ENCODE measurements at places on chromosomes 1 and 21.

- no peak for DNase-seq
These were observed 5.8 kb downstream of the LAMC2 start for GRCh38 chr1:183191833-183192232.

GRCh38 chr1:96220651-96221050, 500.9 kb upstream of the PTBP2 start:
- DNase-seq: no peak

DNA sequence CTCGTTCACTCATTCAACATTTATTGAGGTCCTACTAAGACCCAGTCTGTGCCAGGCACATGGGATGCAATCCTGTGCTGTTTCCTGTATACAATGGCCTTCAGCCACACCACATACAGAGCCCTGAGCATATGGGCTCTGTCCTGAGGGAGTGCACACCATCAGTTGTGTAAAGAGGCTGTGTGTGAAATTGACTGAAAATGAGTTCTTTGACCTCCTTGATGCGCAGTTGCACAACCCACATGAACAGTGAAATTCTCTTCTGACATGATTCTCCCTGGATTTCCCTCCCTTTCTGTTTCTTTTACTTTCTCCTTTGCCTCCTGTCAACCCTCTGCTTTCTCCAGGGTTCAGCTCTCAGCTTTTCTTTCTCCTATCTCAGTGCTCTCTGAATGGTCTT, 6.3 kb upstream of the SYT6 start:
- no peak for DNase-seq

DNA sequence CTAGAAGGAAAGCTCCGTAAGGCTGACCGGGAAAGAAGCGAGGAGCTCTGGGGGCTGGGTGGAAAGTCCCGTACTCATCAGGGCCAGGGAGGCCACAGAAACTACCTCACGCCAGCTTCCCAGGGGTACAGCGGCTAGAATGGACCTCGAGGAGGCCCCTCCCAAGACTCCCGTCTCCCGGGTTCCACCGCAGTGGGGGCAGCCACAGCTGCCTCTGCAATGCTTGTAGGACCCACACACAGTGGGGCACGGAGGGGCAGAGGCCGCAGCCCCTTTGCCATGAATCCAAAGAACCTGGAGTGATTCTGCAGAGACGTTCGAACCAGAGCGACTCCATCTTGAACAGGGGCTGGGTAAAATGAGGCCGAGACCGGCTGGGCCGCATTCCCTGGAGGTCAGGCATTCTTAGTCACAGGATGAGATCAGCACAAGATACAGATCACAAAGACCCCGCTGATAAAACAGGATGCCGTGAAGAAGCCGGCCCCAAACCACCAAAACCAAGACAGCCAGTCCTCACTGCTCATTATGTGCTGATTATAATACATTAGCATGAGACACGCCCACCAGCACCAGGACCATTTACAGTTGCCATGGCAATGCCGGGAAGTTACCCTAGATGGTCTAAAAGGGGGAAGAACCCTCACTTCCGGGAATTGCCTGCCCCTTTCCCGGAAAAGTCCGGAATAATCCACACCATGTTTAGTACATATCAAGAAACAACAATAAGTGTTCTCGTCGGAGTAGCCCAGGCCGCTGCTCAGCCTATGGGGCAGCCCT, 1.6 kb upstream of the ANKRD65 start:
- no peak for DNase-seq

GRCh38 chr1:159970932-159971342, 16.9 kb upstream of the SLAMF9 start:
- no peak for DNase-seq

DNA sequence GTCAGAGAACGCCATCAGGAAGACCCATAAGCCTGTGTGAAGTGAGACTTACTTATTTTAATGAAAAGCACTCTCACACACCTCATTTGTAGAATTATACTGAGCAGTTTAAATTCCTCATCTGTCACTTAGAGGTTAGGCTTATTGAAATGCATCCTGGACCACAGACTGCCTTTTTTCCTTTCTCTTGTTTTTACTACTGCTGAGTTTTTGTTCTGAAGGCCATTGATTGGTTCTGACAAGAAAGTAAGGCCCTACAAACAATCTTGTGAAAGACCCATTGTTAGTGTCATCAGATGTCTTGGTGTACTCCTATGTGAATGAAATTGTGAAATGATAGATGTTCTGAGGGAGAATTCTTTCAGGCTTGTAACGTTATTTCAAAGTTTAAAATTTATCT, 1343.3 kb upstream of the ADGRL2 start:
- DNase-seq: no peak

DNA sequence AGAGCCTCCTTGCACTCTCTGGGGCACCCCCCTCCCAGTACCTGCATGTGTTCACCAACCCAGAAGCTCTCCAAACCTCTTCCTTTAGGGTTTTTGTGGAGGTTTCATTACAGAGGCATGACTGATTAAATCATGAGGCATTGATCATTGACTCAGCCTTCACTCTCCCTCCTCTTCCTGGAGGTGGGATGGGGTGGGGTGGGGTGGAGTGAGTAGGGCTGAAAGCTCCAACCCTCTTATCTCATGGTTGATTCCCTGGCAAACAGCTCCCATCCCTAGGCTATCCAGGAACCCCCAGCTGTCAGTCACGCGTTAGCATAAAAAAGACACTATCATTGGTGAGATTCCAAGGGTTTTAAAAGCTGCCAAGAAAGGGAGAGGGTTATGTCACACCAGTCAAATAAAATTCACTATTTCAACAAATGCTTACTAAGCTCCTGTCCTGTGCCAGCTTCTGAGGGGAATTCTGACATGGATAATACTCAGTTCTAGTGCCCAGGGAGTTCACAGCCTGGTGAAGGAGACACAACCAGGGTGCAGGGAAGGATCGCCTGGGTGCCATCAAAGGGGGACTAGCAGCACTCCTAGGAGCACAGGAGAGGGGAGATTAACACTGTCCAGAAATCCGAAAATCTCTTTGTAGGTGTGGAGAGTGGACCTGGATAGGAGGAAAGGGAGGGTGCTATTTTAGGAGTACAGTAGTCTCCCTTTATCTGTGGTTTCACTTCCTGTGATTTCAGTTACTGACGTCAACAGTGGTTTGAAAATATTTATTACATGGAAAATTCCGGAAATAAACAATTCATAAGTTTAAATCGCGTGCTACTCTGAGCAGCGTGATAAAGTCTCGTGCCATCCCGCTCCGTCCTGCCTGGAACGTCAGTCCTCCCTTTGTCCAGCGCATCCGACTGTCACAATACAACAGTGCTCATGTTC, 6.8 kb upstream of the IL24 start:
- no peak for DNase-seq

DNA sequence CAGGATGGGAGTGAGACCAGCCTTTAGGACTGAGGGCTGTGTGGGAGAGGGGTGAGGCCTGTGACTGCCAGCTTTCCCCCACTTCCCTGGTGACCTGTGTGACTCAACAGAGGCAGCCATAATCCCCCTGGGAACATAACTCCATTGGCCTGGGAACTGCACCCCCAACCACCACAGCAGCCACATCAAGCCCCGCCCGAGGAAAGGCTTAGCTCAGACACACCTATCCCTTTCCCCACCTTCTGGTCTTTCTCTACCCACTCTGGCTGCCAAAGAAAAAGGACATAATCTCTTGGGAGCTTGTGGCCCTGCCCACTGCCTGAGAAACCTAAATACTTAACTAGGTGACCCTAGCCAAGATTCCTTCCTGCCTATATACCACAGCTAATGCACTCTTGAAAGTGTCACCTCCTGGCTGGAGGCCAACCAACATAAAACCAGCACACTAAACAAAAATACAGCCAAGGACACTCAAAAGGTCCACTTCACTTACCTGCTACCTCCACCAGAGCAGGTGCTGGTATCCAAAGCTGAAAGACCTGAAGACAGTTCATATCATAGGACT, 406.6 kb upstream of the CAMK1G start:
- no peak for DNase-seq

GRCh38 chr1:58718435-58718834, 18.6 kb upstream of the MYSM1 start:
- DNase-seq: no peak

GRCh38 chr1:38138498-38139233, 92.1 kb upstream of the POU3F1 start:
- no peak for DNase-seq

DNA sequence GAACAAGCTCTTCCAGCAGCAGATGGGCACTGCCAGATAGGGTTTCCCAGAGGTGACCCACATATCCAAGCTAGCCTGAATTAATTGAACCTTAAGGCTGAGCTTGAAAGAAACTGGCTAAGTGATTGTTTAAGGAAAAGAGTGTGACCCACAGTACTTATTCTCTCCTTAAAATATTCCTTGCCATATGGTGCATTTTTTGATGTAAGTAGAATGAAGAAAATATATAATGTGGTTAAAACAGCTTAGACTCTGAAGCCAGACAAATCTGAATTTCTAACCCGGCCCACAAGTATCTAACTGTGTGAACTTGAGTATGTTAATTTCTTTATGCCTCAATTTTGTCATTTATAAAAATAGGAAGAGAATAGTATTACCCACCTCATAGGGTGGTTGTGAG, 4.9 kb downstream of the PPP1R8 start:
- DNase-seq: no peak

DNA sequence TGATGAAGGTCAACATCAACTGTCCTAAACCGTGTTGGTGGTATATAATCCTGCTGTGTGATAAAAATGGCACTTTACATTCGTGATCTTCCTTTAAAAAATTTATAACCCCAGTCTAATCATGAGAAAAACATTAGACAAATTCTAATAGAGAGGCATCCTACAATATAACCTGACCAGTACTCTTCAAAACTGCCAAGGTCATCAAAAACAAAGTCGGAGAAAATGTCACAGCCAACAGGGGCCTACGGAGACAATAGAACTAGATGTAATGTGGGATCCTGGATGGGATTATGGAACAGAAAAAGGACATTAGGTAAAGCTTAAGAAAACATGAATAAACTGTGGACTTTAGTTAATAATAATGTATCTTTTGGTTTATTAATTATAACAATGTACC, 25.0 kb downstream of the CDKN2C start:
- DNase-seq: no peak

DNA sequence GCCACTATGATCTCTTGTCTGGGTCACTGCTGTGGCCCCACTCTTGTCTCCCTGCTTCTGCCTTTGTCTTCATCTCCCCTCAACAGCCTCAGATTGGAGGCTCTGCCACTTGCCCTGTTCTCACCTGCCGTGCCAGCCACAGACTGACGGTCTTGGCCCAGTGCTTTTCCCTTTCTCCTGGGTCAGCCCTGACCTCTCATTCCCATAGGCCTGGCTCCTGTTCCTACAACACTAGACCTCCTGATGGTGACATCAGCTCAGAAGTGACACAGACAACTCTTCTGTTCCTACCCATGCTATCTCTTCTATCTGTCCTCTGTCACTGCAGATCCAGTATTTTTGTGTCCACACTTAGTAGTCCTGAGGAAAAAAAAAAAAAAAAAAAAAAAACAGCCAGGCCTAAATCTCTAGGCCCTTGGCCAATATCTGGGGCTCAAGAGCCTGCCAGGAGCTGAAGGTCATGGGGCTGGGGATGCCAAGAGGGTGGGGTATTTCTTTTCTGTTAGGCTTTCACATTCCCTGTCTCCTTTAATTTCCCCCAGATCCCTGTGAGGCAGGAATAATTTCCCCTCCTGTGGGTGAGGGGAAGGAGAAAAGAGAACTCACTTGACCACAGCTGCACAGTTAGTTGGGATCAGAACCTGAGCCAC, 42.0 kb upstream of the FOXO6 start:
- DNase-seq: no peak

GRCh38 chr1:21672478-21673276, 3.5 kb upstream of the RAP1GAP start:
- no peak for DNase-seq

DNA sequence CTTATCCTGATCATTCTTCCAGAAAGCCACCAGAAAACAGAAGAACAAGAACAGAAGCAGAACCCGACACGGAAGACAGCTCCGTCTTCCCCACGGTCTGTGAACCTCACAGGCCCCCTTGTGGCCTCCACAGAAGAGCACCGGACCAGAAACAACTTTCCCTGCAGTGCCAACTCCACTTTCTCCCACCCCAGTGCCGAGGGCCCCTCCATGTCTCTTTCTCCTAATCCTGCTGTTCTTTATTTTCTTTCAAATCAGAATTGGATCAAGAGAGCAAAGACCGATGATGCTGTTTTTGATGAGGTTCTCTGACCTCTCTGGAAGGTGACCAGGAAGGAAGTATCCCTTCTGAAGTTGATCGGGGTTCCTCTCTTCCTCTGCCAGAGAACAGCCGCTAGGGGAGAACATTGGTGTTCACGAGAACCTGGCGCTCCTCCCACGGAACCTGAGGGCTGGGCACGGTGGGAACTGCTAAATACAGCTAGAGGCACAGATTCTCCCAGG, 58.9 kb upstream of the CTTNBP2NL start:
- no peak for DNase-seq

DNA sequence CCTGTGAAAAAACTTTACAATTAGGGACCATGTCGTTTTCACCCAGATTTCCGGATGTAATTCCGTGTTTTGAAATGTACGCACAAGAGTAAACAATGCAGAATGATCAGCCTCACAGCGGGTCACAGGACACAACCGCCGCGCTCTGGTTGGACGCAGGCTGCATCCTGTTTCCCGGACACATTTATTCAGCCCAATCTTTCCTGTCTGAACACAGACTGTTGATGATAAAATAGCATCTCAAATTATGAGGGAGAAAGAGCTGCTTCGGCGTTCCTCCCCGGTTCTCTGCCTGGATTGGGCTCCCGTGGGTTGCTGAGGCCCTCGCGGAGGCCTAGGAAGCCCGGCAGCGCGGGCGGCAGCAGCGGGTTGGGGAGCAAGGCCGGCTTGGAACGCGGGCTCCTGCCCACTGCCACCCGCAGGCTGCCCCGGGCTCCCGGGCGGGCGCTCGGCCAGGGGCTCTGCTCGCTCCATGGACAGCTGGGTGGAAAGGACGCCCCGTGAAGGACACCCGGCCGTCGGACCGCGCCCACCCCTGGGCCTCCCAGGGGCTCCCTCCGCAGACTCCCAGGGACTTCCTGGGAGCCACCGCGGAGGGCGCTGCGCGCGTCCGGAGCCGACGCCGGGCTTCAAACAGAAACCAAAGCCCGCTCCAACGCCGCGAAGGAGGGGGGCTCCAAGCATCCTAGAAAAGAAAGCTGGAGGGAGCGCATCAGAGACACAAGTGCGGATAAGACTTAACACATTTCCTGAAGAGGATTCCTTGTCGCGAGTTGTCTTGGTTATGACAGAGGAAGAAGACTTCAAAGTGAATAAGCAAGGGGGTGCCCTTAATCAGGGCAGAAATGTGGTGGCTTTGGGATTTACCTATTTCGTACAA, 122.3 kb downstream of the ESRRG start:
- DNase-seq: no peak

- DNase-seq: no peak
These were observed 56.1 kb downstream of the MEF2D start for GRCh38 chr1:156444407-156445001.

- no peak for DNase-seq
These were observed 6.9 kb upstream of the ANKRD35 start for GRCh38 chr1:145892486-145893087.

GRCh38 chr1:201223852-201224665, 33.4 kb downstream of the IGFN1 start:
- no peak for DNase-seq

DNA sequence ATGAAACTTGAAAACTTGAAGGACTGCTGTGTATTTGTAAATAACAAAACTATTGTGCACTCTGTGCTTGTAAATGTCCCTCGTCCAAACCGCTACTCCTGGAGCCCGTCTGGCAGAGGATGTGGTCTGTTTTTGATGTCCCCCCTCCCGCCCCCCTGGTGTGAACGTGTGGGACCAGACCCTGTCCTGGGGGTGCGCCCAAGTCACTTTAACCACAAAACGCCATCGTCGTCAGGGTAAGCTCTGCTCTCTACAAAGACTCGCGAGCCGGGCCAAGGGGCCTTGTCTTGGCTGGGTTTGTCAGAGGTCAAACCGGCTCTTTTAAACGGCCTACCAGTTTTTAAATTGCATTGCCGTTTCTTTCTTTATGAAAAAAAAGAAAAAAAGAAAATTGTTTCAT, 87.4 kb upstream of the TMEM51 start:
- no peak for DNase-seq

Measured in iPS DF 6.9 (cell line).